ENCODE measurements at places on chromosomes 3 and 15.

- no peak for DNase-seq
Measured at GRCh38 chr3:72350761-72351505, 497.3 kb downstream of the SHQ1 start.

- DNase-seq: no peak
Measured at GRCh38 chr3:48086705-48087104, 70.5 kb upstream of the MAP4 start.

GRCh38 chr15:96031426-96032110 is 298.9 kb upstream of the NR2F2 start:
- no peak for DNase-seq

DNA sequence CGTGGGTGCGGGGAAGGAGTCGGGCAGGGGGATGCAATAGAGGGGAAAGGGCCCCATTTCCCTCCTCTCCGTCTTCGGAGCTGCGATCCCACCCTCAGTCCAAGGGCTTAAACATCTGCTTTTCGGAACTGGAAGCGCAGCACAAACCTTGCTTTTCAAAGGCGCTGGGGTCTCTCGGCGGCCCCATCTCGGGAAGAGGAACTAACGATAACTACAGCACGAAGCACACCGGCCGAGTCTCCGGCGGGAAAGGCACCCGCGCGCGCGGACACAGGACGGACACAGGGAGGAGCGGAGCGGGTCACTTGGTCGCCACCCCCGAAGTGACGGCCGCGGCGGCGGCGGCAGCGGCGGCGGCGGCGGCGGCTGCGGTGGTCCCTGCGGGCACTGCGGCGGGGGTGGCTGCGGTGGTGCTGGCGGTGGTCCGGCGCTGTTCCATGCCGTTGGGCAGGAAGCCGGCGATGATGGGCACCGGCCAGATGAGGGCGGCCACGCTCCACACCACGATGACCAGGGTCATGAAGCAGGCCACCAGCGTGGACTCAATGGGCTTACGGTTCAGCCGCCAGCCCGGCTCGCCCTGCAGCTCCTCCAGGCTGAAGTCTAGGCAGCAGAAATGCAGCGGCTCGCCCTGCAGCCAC is 1.1 kb downstream of the TMEM158 start:
- DNase-seq: peak; percentile 75

- no peak for DNase-seq
Measured at GRCh38 chr3:63631670-63632069, 20.8 kb upstream of the SNTN start.

GRCh38 chr3:60228823-60229222 is 1022.4 kb downstream of the FHIT start:
- DNase-seq: no peak

GRCh38 chr3:50612234-50612882 is 784 bp upstream of the CISH start:
- DNase-seq: no peak

Measured in inflammatory macrophage (primary cell).